H4 (cell line): ENCODE measurements at places on chromosomes 16 and 17. TPM values are rescaled to one million over a fixed set of nuclear protein-coding genes. Genes with fewer than 3 reads are reported as not detected.

TEDC2 gene
- total RNA-seq, result 13.0 and 23.2 TPM in 2 replicates

ATP2A1 gene
- 0.04 TPM in 1 of 2 replicates, not detected in the other for total RNA-seq

MYCBPAP gene
- not detected in 2 replicates for total RNA-seq

- no peak for DNase-seq
These were observed 297.1 kb upstream of the MAF start for GRCh38 chr16:79897453-79898146.

RAC3 gene
- 15.1 and 21.6 TPM in 2 replicates for total RNA-seq

PTX4 gene
- not detected in 2 replicates for total RNA-seq

MARCHF10 gene
- not detected in 2 replicates for total RNA-seq

- no peak for DNase-seq
These were observed 40.2 kb downstream of the SLC7A5 start for GRCh38 chr16:87828907-87829621.

DNA sequence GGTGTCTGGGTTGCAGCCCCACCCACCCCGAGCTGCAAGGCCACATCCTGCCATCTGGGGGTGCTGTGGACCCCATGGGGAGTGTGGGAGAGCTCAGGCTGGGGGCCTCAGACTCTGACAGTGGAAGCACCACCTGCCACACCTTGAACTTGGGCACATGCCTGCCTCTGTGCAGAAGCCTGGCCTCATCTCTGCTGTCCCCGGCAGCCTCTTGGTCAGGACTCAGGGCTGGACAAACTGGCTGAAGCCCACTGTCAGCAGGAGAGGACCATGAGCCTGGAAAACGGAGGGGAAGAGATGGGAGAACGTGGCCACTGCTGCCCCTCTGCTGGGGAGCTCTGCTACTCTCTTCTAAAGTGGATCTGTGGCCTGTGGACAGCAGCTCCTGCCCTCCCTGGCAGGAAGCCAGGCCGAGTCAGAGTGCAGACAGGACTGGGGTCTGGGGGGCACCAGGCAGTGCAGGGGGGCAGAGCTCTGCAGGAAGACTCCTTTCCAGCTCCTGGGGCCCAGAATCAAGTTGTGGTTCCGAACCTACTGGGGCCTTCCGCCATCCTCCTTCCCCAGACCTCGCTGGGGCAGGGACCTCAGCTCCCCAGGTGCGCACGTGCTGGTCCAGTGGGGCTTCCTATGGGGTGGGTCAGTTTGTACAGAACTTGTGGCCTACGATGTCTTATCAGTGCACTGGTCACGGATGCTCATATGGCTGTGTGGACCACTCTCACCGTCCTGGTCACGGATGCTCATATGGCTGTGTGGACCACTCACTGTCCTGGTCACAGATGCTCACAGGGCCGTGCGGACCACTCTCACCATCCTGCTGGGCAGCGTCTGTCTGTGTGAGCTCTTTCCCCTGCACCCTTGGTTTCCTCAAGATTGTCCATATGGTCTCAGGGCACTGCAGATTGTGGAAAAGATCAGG is 207.7 kb downstream of the LAT start:
- DNase-seq, result no peak

LRRC3C gene
- total RNA-seq, result not detected in 2 replicates

DNA sequence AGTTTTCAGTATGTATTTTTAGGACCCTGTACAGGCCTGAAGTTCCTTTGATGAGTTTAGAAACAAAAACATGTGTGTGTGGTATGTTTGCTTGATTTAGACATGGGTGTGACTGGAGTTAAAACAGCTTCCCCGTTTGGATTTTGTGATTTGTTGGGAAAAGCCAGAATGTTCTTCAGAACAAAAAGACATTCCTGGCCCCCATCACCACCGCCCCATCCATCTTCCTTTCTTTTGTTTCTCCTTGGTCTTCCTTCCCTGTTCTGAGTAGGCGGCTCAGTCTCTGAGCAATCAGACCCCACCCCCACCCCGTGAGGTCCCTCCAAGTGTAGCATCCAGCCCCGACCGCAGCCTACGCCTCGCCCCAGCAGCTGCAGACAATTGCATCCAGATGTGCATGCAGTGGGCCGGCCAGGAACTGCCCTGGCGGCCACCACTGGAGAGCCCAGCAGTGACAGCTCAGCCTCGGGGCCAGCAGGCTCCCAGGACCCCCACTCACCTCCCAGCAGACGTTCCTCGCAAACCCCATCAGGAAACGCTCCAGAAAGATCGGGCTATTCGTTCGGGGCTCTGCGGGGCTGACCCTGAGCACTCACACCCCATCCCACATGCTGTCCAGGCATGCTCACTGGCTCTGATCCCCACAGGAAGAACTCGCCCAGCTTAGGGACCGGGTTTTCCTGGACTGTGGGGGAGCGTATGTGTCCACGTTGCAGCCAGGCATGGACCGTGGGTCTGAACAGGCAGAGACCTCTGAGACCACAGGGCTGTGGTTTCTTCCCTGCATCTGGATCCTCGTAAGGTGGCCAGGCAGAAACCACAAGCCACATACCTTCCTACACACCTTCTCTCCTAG is 99.8 kb upstream of the CDH5 start:
- DNase-seq, result peak; percentile 82

HAS3 gene
- total RNA-seq, result 0.45 TPM in 1 of 2 replicates, not detected in the other

DNA sequence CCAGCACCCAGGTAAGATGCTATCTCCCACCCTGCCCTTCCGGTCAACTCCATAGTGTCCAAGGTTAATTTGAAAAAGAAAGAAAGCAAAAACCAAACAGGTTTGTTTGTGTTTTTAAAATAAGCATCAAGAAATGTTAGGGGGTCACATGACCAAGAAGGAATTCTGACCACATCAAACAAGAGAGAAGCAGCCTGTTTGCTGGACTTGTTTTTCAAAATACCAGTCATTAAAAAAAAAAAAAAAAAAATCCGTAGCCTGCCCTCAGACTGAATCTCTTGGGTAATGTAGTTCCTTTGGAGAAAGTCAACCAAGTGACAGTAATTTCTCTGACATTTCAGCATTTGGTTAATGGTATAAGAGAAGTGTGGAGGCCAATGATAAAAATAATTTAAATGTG is 38.4 kb downstream of the HNF1B start:
- DNase-seq, result no peak

GRCh38 chr16:363766-364490 is 6.4 kb downstream of the MRPL28 start:
- DNase-seq, result no peak

DNA sequence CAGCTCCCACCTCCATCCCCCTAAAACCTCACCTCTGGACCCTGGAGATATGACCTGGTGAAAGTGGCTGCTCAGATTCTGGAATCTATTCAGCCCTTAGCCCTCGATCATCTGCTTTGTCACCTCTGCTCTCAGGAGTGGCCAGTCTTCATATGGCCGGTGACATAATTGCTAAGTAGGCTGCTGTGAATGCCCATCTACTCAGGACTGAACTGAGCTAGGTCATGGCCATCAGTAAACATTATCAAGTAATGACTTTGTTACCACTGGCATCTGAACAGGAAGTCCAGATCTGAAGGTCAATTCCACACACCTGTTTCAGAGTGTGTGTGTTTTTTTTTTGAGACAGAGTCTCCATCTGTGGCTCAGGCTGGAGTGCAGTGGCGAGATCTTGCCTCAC is 78.6 kb downstream of the CDK5R1 start:
- no peak for DNase-seq

GRCh38 chr17:71360301-71360700 is 760.5 kb upstream of the SOX9 start:
- no peak for DNase-seq

CEP112 gene
- 3.0 and 13.2 TPM in 2 replicates for total RNA-seq

- DNase-seq, result no peak
These were observed 256.1 kb upstream of the SALL1 start for GRCh38 chr16:51407199-51407598.

DNA sequence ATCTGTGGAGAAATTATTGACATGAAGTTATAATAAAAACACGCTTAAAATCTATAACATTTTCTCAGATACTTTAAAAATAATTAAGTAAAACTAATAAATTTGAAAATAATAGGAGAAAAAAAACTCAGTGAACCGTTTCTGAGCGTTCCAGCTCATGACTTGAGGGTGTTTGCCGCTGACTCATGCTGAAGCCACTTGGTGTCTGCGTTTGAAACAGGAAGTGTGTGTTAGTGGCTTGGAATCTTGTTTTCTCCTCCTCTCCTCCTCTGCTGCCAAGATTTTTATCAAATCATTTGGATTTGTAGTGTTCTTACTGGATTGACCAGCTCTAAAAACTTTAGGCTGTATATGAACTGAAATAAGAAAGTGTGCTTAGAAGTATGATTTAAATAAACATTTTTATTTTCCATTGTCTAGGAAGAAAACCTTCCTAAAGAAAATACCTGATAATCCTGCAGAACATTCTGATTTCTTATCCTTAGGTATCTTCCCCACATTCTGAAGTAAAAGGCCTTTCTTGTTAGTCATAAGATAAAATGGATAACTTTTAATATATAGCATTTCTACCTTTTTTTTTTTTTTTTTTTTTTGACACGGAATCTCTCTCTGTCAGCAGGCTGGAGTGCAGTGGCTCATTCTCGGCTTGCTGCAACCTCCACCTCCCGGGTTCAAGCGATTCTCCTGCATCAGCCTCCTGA is 30.8 kb downstream of the USP10 start:
- peak; percentile 94 for DNase-seq

- DNase-seq, result peak; percentile 90
These were observed 19.7 kb downstream of the IGF2BP1 start for GRCh38 chr17:49016775-49017463.

- DNase-seq, result no peak
These were observed 4.7 kb upstream of the AANAT start for GRCh38 chr17:76462556-76463290.

DNA sequence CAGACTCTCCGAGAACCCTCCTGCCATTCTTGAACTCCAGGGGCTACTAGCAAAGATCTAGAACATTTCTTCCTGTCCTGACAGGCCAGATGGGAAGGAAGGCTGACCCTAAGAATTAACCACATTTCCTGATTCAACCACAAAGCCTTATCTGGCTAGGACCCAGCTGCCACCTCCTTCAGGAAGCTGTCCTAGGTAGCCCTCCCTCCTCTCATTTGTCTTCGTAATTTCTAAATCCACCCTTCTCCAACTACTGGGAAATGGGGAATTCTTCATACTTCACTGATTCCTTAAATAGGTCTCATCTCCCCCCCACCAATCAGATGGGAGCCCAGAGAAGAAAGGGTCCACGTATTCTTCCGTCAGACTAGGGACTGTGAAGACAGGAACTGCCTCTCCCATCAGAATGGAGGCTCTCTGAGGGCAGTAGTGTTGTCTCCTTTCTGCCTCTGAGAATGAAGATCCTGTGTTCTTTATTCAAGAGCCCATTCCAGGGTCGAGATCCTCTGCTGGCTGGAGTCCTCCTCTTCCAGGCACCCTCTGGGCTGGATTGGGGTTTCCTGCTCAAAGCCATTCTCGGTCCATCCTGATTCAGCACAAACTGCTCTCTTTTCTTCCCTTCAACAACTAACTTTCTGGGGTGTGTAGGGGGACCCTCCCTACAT is 2.1 kb downstream of the SAMD14 start:
- peak; percentile 61 for DNase-seq

CLEC3A gene
- 10.9 TPM in 2 replicates for total RNA-seq

GRCh38 chr17:42618442-42619150 is 9.1 kb downstream of the TUBG1 start:
- DNase-seq, result peak; percentile 68

PABPN1L gene
- not detected in 2 replicates for total RNA-seq

SLC13A2 gene
- total RNA-seq, result not detected in 2 replicates

GRCh38 chr16:1413684-1414531 is 596 bp downstream of the UNKL start:
- no peak for DNase-seq

DNA sequence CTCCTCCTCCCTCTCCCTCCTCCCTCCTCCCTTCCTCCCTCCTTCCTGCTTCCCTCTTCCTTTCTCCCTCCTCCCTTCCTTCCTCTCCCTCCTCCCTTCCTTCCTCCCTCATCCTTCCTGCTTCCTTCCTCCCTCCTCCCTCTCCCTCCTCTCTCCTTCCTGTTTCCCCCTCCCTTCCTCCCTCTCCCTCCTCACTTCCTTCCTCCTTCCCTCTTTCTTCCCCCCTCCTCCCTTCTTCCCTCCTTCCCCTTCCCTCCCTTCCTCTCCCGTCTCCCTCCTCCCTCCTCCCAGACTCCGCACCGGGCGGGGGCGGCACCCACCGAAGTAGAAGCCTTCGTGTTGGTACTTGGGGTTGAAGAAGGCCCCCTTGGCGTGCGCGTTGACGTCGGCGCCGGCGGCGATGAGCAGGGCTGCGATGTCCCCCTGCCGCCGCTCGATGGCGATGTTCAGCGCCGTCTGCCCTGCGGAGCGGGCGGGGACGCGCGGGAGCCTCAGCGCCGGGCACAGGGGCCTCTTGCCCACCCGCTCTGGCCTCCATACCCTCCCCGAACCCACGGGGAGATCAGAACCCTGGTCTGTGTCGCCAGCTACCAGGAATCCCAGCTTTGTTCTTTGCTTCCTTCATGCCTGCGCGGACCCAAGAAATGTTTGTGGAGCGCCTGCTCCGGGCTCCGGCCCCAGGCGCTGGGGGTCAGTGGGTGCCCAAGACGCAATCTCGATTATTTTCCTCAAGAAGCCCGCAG is 22.2 kb downstream of the TRPV3 start:
- no peak for DNase-seq

GRCh38 chr17:73686961-73687360 is 42.7 kb upstream of the SDK2 start:
- DNase-seq, result no peak

GRCh38 chr17:60598001-60598736 is 1.8 kb upstream of the PPM1D start:
- DNase-seq, result no peak

DNA sequence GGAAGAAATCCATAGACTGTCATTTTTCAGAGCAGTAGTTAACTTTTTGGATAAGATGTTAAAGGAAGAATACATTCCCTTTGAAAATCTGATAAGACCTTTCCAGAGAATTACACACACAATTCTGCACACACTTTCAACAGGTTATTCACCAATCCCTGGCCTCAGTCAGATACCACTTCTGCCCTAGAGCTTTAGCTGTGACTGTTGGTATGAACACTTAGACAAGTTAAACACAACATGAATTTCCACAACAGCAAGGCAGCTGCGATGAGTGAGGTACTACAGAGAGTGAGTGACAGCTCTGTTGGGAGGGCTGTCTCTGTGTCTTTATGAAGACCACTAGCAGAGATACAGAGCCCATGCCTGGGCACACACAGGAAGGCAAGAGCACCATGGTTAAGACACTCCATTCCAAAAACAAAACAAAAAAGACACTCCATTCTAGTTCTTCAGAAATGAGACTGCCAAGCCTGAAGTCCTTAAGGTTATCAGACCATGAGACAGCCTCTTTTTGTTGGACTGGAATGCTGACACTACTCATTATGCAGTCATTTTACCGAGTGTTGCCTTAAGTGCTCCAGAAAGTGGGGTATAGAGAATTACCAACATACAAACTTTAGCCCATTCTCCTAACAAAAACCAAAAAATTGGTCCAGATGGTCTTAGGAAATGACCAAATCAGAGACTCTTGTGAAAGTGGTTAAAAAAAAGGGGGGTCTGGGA is 42.4 kb downstream of the TOM1L2 start:
- no peak for DNase-seq
